Heart right ventricle (tissue), 16 donors: ENCODE measurements at places on chromosomes 5 and 9. TPM values are rescaled to one million over a fixed set of nuclear protein-coding genes. Genes with fewer than 3 reads are reported as not detected.

Gene LRRC14B
- 43.7 TPM for total RNA-seq

Gene EQTN
- total RNA-seq = not detected

Gene PCDHB7
- total RNA-seq = 1.2 TPM

Gene PRDM9
- total RNA-seq = not detected

Gene RNF38
- total RNA-seq = 32.1 TPM

DNA sequence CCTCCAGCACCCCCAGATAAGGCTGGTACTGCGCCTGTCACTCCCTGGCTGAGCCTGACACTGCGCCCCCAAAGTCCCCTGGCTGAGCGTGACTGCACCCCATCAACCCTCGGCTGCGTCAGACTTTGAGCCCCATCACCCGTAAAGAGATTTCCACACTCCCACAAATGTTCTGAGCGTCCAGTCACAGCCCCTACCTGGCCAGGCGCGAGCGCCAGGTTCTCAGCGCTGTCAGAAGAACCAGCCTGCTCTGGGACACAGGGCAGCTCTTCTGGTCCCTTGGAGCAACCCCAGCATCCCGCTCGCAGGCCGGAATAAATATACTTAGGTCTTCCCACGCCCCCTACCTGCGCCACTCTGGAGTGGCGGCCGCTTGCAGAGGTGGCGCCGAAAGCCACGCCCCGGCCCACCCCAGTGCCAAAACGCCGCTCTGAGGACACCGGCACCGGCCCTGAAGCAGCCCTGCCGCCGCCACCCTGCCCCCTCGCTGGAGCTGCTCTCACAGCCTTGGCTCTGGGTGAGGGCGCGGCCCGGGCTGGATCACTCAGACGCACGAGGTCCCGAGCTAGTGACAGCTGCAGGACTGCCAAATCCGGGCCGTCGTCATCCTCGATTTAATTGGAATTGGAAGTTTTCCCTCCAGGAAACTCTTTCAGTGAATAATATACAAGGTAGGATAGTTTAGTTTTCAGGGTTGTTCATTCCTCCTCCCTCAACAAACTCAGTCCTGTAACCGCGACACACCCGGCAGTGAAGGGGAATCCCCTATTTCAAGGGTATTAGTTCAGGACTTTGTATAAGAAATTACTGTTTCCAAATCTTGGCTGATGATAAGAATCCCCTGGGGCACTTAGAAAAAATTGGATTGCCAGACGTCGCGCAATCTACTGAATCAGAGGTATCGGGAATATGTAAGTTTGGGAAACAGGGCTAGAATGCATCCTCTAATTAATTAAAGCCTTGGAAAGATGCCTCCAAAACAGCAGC lies 1.2 kb upstream of the CEMIP2 start:
- DNase-seq = peak; percentile 86

GRCh38 chr9:134641173-134641989 lies at the start of gene COL5A1:
COL5A1 (plus strand) TSS chr9:134641803; CDS start chr9:134642188, 385 bp downstream.
- peak; percentile 91 for DNase-seq

- DNase-seq = no peak
These were observed 179.1 kb upstream of the SLC24A2 start for GRCh38 chr9:19967888-19968459.

- DNase-seq = no peak
These were observed 48.1 kb downstream of the G3BP1 start for GRCh38 chr5:151819830-151820229.

DNA sequence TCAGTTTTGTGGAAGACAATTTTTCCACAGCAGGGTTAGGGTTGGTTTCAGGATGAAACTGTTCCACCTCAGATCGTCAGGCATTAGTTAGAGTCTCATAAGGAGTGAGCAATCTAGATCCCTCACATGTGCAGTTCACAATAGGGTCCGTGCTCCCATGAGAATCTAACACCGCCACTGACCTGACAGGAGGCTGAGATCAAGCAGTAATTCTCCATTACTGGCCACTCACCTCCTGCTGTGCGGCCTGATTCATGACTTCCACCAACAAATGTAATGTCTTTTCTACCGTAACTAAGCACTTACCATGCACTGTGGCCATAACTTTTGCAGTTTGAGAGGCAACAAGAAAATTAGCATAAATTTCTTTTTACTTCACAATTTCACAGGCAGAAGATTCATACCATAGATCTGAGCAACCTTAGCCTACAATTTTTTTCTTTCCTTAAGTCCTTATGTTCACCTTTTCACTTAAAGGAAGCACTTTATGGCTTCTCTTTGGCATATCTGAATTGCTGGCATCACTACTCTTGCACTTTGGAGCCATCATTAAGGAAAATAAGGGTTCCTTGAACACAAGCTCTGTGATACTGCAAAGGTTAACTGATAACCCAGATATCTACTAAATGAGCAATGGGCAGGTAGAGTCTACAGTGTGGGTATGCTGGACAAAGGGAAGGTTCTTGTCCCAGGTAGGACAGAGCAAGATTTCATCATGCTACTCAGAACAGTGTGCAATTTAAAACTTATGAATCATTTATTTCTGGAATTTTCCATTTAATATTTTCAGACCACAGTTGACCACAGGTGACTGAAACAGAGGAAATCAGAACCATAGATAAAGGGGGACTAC lies 83.0 kb upstream of the IFNK start:
- DNase-seq = no peak

DNA sequence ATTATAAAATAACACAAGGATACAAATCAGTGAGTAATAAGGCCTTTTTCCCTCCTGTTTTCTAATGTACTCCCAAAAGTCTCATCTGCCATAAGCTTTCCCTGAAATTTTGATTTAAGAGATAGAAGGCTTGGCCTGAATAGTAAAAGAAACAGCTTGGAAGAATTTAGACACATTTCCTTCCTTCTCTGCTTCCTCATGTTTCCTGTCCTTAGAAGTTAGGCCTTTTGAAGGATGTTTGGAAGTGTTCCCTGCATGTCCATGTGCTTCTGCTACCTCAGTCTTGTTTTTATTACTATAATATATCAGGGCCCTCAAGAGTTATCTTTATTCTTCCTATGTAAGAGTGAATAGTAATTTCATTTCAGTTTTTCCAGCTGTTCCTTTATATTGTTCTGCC lies 242.7 kb downstream of the DEPDC1B start:
- DNase-seq = no peak

DNA sequence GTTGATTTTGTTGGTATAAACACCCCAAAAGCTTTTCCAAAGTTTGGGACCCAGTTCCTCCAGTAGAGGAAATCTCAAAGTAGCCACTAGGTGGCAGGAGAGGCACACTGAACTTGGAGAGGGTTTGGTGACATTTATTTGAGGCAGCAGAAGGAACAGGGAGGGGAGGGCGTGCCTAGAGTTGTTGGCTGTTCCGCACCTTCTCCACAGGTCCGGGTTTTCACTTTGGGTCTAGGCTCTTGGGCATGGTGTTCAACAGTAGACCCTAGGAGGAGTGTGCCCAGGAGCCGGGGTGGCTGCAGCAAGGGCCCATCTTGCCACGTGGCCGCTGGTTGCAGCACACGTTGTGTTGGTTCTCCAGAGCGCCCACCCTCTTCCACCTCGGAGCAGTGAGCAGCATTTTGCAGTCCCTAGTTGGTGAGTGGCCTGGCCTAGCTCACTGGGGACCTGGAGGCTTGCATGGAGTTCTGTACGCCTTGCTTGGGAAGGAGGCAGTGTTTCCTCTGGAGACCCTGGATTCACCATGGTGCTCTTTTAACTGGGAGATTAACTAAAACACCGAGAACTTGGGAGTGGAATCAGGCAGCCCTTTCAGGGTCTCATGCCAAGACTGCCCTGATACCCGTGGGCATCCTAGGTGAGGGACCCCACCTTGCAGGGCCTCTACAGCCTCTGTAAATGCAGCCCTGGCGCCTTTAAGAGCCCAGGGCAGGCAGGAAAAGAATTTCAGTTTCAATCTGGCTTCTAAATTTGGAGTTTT lies 28.2 kb downstream of the PTPA start:
- DNase-seq = peak; percentile 92

- DNase-seq = no peak
These were observed 34.3 kb downstream of the MAP3K1 start for GRCh38 chr5:56849671-56850070.

DNA sequence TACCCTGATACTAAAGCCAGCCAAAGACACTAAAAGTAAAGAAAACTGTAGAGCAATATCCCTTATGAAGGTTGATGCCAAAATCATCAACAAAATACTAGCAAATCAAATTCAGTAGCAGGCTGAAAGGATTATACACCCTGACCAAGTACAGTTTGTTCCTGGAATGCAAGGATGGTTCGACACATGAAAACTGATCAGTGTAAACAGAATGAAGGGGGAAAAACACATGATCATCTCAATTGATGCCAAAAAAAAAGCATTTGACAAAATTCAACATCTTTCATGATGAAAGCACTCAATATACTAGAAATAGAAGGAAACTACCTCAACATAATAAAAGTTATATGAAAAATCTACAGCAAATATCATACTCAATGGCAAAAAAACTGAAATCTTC lies 43.5 kb upstream of the LRRC14B start:
- DNase-seq = no peak

DNA sequence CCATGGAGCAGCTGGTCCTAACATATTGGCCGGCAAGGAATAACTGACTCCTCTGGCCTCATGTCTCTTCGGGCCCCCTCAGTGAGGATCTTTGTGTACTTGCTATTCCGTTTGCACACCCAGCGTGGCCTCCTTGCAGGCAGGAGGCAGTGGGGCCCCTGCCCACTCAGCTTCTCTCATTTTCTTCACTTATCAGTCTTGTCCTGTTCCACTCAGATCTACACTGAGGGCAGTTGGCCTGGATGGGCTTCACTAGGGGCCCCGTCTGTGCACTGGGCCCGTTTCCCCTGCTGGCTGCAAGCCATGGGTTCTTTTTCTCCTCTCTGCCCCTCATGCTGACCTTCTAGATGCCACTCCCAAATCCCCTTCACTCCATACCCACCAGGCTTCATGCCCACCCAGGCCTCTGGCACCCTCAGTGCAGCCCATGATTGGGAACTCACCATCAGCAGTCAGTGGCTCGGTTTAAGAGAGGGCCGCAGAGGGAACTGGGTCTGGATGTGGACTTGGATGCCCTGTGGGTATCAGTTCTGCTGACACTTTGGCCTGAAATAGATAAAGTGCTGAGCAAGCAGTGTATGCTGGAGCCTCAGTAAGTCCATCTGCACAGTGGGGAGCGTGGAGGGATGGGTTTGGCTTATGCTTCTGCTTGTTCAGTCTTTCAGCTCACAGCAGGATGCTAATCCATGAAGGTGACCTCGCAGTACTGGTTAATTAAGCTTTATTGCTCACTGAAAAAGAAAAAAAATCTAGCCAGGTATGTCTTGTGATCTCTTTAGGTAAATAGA lies 57.9 kb downstream of the ERBIN start:
- DNase-seq = no peak

- DNase-seq = peak; percentile 68
These were observed 55.6 kb downstream of the RXRA start for GRCh38 chr9:134381671-134382516.

GRCh38 chr9:37329576-37329975 lies 92.9 kb upstream of the GRHPR start:
- no peak for DNase-seq
